Epithelial cell of esophagus (primary cell): ENCODE measurements at places on chromosomes 4 and X.

DNA sequence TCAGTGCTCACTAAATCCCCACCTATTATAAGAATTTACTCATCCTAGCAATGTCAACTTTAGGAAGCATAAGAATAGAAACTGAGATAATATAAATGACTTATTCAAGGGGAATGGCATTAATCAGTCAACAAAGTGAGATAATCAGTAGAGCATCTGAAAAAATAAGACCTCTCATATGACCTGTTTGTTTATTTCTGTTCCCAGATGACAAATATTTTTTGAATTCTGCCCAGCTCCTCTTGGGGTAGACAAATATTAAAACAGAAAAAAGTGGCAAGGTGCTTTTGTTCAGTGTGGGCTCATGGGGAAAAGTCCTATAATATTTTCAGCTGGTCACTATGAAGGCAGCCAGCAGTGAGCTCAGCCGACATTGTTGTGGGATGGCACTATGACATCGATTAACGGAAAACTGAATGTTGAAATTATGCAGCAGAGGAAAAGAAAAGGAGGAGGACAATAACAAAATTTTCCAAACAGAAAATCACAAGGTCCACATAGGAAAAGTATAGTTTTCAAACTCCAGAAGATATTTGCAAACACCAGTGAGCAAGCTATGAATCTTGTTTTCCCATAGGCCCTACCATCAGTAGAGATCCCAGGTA, 109.6 kb downstream of the ANXA3 start:
- no peak for DNase-seq

DNA sequence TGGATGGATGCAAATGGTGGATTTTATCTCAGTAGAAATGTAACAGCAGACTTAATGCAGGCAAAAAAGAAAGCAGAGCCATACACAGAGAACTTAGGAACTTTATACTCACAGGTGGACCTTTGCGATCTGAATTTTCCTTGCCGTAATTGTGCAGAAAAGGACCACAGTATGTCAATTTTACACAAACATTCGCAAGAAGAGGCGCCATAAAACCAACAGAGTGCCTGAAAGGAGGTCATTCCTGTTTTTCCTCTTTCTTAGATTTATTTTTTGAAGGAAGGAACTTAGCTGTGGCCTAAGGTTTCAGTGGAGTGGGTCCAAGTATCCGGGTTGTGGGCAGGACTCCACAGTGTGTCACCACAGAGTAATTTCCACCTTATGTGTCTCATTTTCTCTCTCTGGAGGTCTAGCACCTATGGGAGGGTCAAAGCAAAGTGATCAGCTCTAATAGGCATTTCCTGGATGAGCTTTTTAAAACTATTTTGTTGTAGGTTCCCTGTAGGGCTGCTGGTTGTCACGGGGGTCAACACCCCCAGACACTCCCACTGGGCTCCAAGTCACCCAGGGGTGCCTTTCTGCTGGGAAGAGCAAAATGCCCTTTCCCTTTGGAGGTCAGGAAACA, 24.7 kb upstream of the PBDC1 start:
- DNase-seq = peak; percentile 47

GRCh38 chrX:352181-352580, 33.6 kb upstream of the GTPBP6 start:
- DNase-seq = no peak

DNA sequence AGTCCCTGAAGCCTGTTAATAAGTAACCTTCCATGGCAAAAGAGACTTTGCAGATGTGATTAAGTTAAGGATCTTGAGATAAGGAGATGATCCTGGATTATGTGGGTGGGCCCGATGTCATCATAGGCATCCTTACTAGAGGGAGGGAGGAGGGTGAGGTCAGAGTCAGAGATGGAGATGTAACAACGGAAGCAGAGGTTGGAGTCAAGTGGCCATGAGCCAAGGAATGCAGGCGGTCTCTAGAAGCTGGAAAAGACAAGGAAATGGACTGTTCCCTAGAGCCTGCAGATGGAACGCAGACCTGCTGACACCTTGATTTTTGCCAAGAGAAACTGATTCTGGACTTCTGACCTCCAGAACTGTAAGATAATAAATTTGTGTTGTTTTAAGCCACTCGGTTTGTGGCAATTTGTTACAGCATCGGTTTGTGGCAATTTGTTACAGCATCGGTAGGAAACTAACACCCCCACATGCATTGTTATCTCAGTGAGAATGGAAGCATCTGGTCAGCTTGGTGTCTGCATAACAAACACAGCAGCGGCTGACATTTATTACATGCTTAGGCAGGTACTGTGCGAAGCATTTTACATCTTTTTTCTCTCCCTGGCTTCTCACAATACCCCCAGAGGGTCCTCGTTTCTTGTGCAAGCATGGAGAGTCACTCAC, 55.6 kb downstream of the CLDN34 start:
- no peak for DNase-seq

- no peak for DNase-seq
Measured at GRCh38 chr4:33989820-33990443, 2254.4 kb downstream of the ARAP2 start.
